ENCODE measurements at places on chromosomes 4 and X. TPM values are rescaled to one million over a fixed set of nuclear protein-coding genes. Genes with fewer than 3 reads are reported as not detected.

The PNMA6A gene
- 1.8 TPM for total RNA-seq

DNA sequence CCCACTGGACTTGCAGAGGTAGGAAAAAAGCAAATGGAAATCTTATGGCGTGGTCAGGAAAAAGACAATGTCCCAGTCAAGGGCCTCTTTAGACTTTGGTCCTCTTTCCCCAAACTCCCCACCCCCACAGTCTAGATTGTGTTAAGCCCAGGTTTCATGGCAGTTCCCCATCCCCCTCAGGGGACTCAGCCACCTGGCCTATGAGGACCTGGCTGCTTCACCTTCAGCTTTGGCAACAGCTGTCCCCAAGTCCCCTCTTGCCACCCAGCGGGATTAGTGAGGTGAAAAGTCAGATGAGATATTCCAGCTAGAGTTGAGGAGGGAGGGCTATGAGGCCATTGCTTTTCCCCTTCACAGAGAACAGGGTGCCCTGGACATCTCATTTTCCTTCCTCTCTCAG is 457 bp downstream of the RIPPLY1 start:
- H3K36me3 ChIP-seq = no peaks in the 10 kb centered on the region
- H3K4me3 ChIP-seq = no peak overlapping the region
- H3K27me3 ChIP-seq = no peaks in the 10 kb centered on the region
- H3K4me1 ChIP-seq = no peaks in the 10 kb centered on the region
- no peak for DNase-seq

The DCHS2 gene
- not detected for total RNA-seq

DNA sequence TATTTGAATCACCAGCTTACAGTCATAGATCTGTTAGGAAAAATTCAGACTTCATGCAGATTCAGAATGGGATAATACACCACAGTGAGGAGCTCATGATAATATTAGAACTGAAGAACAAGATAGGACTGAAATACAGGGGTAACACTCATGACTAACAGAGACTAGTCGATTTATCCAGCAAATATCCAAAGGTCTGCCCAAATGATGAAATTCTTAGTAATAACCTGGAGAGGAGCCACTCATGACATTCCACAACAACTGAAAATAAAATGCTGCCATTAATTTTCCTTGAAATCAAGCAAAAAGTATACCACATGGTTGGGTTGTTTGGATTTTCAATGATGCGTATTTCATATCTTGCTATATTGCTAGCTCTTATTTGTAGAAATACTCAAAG is 903.7 kb upstream of the ADGRL3 start:
- no peak overlapping the region for H3K27ac ChIP-seq
- no peaks in the 10 kb centered on the region for H3K27me3 ChIP-seq
- DNase-seq = no peak
- no peak overlapping the region for H3K4me3 ChIP-seq

The MAGEA1 gene
- total RNA-seq = not detected

GRCh38 chr4:101169044-101170014 is 178.0 kb downstream of the PPP3CA start:
- no peaks in the 10 kb centered on the region for H3K36me3 ChIP-seq
- H3K27me3 ChIP-seq = no peaks in the 10 kb centered on the region
- H3K4me3 ChIP-seq = no peak overlapping the region
- H3K27ac ChIP-seq = no peak overlapping the region
- no peaks in the 10 kb centered on the region for H3K4me1 ChIP-seq

- no peaks in the 10 kb centered on the region for H3K27me3 ChIP-seq
- H3K4me1 ChIP-seq = no peaks in the 10 kb centered on the region
- DNase-seq = peak; percentile 68
- no peak overlapping the region for H3K27ac ChIP-seq
- H3K36me3 ChIP-seq = no peaks in the 10 kb centered on the region
Observed at GRCh38 chr4:89134775-89135319, 23.5 kb downstream of the TIGD2 start.

The IDS gene
- 42.2 TPM for total RNA-seq

- no peak for DNase-seq
- H3K4me1 ChIP-seq = no peaks in the 10 kb centered on the region
- no peaks in the 10 kb centered on the region for H3K27me3 ChIP-seq
- H3K27ac ChIP-seq = no peak overlapping the region
- no peaks in the 10 kb centered on the region for H3K36me3 ChIP-seq
- H3K4me3 ChIP-seq = no peak overlapping the region
Observed at GRCh38 chr4:87317527-87317926, 5.2 kb downstream of the HSD17B13 start.

The SFRP2 gene
- total RNA-seq = not detected

DNA sequence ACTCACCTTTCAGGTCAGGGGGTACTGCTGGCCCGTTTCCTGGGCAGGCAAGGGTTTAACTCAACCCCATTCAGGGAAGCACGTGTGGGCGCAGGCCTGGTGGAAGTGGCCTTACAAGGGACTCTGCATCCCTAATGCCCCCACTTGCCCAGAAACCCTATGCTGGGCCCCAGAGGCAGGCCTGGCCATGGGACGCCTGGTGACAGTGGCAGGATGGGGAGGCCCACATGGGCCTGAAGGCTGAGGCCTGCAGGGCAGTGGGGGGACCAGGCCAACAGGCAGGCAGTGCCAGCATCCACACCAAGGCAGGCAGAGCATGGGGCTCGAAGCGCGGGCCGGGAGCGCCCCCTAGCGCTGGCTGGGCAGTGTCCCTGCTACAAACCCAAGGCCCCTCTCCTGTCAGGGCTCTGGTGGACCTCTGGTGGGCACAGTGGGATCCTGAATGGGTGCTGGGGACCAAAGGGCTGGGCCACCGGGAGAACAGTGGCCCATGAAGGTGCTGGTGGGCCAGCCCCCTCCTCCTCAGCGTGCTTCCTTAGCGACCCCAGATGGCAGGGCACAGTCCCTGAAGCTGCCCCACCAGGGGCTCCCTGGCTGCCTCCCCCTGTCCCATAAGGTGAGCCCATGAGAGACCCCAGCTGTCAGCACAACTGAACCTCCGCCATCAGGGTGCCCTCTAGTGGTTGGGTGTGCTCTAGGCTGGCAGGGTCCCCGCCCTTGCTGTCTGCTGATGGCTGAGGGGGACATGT is 16.8 kb downstream of the FGFR3 start:
- no peaks in the 10 kb centered on the region for H3K36me3 ChIP-seq
- H3K4me1 ChIP-seq = no peaks in the 10 kb centered on the region
- H3K27me3 ChIP-seq = no peaks in the 10 kb centered on the region

GRCh38 chr4:5989236-5990225 is 28.7 kb downstream of the C4orf50 start:
- H3K4me3 ChIP-seq = no peak overlapping the region
- H3K27me3 ChIP-seq = no peaks in the 10 kb centered on the region
- no peaks in the 10 kb centered on the region for H3K4me1 ChIP-seq

- no peak for DNase-seq
- no peaks in the 10 kb centered on the region for H3K36me3 ChIP-seq
- H3K4me3 ChIP-seq = no peak overlapping the region
- H3K4me1 ChIP-seq = no peaks in the 10 kb centered on the region
- no peak overlapping the region for H3K27ac ChIP-seq
Observed at GRCh38 chrX:133468051-133468450, 52.8 kb upstream of the GPC4 start.

DNA sequence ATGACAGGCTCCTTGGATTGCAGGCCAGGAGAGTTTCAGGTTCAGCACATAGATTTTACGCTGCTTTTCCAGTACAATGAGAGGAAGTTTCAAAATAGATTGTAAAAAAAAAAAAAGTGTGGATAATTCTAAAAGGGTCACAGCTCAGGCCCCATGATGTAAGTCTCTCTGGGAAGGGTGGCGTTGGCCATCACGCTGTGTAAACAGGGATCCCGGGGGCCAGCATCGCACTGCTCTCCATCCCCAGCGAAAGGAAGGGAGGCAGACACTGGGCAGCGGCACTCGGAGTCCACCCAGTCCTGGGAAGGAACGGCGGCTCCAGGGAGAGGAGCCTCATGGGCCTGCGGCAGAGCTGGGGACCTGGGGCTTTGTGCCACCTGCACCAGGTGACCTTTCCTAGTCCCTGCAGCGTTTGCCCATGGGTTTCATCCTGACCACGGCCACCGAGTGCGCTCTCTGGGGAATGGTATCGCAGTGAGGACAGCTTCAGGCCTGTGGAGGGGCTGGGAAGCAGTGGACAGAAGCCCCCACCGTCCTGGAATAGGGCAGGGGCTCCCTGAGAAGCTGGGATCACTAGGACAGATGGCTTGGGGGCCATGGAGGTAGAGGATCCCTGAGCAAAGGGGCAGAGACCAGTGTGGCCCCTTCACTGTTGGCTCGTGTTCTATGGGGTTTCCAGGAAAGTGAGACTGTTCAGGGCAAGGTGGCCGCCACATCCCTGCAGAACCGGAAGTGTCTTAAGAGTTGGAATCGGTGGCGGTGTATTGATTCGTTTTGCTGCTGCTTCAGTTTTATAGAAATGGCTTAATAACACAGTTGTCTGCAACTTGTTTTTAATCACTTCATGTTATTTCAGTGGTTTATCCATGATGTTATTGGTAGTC is 38.9 kb downstream of the RGS12 start:
- H3K4me1 ChIP-seq = peaks cover 38% of the 10 kb centered on the region
- peak overlapping the region; percentile 50 for H3K27ac ChIP-seq
- no peaks in the 10 kb centered on the region for H3K36me3 ChIP-seq
- peak; percentile 86 for DNase-seq
- no peak overlapping the region for H3K4me3 ChIP-seq

The YIPF7 gene
- total RNA-seq = not detected

- H3K4me3 ChIP-seq = no peak overlapping the region
- H3K27ac ChIP-seq = no peak overlapping the region
- no peaks in the 10 kb centered on the region for H3K36me3 ChIP-seq
- H3K27me3 ChIP-seq = no peaks in the 10 kb centered on the region
Observed at GRCh38 chrX:46561824-46562657, 11.5 kb upstream of the CHST7 start.

DNA sequence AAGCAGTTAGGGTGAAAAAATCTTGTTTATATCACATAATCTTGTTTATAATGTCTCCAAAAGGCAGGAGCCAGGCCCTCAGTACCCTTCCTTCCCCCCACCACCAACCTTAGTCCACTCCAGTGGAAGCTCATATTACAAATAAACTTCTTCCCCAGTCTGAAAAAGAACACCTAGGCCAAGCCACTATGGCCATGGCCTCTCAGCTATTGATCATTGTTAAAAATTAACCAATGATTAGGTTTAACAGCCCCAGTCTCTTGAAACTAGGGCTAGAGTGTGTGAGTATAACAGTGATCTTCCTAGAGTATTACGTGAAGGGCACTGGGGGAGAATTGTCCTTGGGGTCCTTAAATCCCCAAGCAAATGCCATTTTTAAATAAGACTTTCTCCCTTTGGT is 411.9 kb upstream of the EDA2R start:
- no peaks in the 10 kb centered on the region for H3K27me3 ChIP-seq
- H3K4me3 ChIP-seq = no peak overlapping the region
- DNase-seq = no peak
- H3K27ac ChIP-seq = no peak overlapping the region
- no peaks in the 10 kb centered on the region for H3K36me3 ChIP-seq
- H3K4me1 ChIP-seq = no peaks in the 10 kb centered on the region

- DNase-seq = no peak
- H3K36me3 ChIP-seq = no peaks in the 10 kb centered on the region
- no peak overlapping the region for H3K27ac ChIP-seq
- H3K4me1 ChIP-seq = no peaks in the 10 kb centered on the region
Observed at GRCh38 chrX:9542761-9543111, 77.9 kb downstream of the TBL1X start.

The SLC7A11 gene
- total RNA-seq = 79.3 TPM

GRCh38 chr4:16991450-16991849 is 93.0 kb upstream of the LDB2 start:
- peaks cover 4% of the 10 kb centered on the region for H3K4me1 ChIP-seq
- DNase-seq = peak; percentile 25
- no peak overlapping the region for H3K4me3 ChIP-seq
- H3K36me3 ChIP-seq = no peaks in the 10 kb centered on the region

DNA sequence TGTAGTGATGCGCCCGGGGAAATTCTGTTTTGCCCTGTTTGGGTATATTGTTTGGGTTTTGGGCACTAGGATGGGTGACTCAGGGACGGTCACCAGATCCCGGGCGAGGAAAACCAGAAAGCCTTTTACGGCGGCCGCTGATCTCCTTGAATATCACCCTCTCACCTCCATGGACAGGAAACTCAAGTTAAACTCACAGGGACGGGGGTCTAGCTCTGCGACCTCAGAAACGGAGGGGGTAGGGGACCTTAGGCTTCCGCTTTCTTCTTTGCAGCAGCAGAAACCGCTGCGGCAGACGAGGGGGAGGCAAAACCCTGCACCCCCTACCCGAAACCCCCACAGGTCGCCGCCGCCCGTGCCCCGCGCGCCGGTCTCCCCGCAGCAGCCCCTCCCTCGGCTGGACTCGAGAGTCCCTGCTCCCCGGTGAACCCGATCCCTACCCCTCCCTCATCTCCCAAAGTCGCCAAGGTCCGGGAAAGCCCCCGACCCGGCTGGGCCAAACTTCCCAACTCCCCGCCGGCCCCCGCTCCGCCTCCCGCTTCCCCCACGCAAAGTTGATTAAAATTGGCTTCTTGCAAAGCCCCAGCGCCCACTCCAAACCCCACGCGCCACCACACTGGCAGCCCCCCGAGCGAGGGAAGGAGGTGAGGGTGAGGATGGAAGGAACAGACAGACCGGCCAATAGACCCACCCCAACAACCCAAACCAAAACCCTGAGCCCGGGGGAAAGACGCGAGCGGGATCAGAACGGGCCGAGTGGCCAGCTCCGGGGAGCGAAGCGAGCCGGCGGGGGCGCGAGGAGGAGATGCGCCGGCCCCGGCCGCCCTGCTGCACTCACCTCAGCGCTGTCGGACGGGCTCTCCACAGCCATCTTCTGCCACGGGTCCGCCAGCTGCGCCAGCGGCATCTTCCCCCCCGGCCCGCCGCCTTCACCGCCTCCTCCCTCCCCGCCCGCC is 705 bp downstream of the RPS6KA3 start:
- peak overlapping the region; percentile 75 for H3K27ac ChIP-seq
- no peaks in the 10 kb centered on the region for H3K36me3 ChIP-seq
- H3K4me1 ChIP-seq = peaks cover 23% of the 10 kb centered on the region
- H3K27me3 ChIP-seq = no peaks in the 10 kb centered on the region
- DNase-seq = peak; percentile 3

The PPEF1 gene
- total RNA-seq = not detected
